ENCODE measurements at places on chromosomes 12 and 14.

- no peak for DNase-seq
Observed at GRCh38 chr12:109029411-109029810, 8.5 kb upstream of the SVOP start.

DNA sequence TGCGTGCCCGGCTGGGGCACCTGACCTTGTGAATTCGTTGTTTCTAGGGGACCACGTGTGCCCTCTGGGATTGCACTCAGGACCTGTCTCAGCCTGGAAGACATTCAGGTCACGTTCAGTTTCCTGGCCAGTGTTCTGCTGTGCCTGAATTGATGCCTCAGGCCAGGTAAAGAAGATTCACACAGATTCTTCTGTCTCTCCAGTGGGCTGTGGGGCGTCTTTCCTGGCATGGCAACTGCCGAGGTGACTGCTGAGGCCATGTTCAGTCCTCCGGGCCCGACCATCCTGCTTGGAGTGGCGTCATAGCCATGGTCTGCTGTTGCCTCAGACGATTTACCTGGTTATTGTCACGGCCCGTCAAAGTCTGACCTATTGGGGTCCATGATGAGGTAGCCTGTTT is 13.5 kb downstream of the ZNF605 start:
- DNase-seq = no peak

GRCh38 chr14:70807898-70808415 is 1.4 kb downstream of the MAP3K9 start:
- peak; percentile 34 for DNase-seq

GRCh38 chr12:46825591-46826414 is at the start of gene SLC38A4:
Gene SLC38A4, minus strand, starts transcription at chr12:46825997. Its CDS starts 32,926 bp downstream, at chr12:46793071.
- no peak for DNase-seq

DNA sequence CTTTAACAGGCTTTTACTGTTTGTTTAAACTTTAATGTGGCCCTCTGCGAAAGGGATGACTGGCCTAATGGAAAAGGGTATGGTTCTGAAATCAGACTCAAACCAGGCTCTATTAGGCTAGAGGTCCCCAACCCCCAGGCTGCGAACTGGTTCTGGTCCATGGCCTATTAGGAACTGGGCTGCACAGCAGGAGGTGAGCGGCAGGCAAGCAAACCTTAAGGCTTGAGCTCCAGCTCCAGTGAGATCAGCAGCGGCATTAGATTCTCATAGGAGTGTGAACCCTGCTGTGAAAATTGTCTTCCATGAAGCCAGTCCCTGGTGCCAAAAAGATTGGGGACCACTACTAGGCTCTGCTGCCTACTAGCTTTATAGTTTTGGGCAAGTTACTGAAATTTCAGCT is 11.1 kb downstream of the GALNT4 start:
- no peak for DNase-seq

GRCh38 chr12:779745-780734 is 27.7 kb downstream of the WNK1 start:
- DNase-seq = no peak

DNA sequence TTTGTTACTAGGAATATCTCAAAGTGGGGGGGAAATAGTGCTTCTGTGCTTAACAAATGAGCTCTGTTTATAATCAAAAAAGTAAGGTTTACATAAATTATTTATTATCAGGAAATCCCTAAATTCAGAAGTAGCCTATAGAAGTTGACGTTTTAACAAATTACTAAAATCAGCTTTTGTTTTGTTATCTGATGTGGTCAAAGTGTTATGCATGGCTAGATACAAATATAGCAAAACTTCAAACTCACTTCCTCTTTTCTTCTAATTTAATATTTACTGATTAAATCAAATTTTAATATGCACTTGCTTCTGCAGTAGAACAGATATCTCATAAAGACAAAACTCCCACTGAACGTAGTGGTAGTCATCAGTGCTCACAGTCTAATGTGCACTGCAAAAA is 47.5 kb downstream of the GARIN6 start:
- DNase-seq = no peak

DNA sequence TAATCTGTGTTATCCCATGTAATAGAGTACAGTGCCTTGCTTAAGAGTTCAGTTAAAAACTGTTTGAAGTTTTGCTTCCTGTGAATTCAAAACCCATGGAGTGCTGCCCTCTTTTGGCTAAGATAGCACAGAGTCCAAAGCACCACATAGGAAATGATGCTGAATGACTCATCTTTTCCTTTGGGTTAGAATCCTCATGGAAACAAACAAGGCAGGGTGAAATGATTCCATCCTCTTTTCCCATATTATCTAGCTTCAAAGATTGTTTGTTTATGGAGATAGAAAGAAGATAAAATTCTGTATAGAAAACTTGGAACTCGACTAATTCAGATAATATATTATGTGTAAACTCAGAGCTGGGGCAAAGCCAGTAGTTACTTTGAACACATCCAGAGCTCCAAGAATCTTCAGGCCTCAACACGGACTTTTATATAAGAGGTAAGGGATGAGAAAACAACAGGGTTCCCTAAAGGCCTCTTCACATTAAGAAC is 87.4 kb downstream of the OTOGL start:
- peak; percentile 1 for DNase-seq

GRCh38 chr12:17588968-17589367 is 501.0 kb downstream of the RERGL start:
- no peak for DNase-seq

- no peak for DNase-seq
Observed at GRCh38 chr14:99058542-99058941, 213.5 kb downstream of the BCL11B start.

- DNase-seq = no peak
Observed at GRCh38 chr12:47818467-47819137, 1.1 kb downstream of the HDAC7 start.

DNA sequence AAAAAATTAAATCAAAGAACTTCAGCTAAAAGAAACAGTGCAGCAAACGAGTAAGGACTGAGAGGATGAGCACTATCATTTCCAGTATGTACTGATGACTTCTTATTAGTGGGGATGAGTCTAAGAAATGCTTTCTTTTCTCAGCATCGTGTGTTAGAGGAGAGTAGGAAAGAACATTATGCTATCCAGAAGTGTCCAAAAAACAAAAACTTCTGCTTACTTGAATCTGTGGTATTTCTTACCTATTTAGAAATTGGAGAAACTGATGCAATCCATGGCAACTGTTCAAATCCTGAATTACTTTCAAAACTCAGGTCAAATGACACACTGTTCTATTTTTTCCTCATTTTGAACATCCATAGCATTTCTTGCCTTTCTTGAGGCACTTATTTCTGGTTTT is 23.7 kb downstream of the ABCD2 start:
- DNase-seq = no peak

GRCh38 chr12:46383654-46384450 is 11.3 kb upstream of the SLC38A2 start:
- peak; percentile 68 for DNase-seq

GRCh38 chr12:54428050-54429013 is 9.3 kb upstream of the ITGA5 start:
- DNase-seq = no peak

- DNase-seq = no peak
Observed at GRCh38 chr12:113777751-113778150, 188.4 kb downstream of the RBM19 start.

DNA sequence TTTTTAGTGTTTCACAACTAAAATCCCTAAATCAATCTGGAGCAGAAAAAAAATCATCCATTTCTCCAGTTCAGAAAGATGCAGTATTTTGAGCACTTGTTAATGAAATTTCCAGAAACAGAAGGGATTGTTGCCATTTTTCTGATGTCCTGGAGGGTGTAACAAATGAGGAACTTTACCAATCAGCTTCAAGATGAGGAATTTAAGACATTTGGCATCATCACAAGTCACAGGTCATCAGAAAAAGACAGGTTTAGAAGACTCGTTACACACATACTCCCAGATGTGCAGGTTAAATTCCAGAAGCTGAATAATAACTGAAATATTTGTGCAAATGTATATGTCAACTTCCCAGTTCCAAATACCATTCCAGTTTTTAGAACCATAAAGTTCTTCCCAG is 482 bp upstream of the PSMC1 start:
- no peak for DNase-seq

- DNase-seq = no peak
Observed at GRCh38 chr12:88313554-88313953, 171.4 kb downstream of the TMTC3 start.

DNA sequence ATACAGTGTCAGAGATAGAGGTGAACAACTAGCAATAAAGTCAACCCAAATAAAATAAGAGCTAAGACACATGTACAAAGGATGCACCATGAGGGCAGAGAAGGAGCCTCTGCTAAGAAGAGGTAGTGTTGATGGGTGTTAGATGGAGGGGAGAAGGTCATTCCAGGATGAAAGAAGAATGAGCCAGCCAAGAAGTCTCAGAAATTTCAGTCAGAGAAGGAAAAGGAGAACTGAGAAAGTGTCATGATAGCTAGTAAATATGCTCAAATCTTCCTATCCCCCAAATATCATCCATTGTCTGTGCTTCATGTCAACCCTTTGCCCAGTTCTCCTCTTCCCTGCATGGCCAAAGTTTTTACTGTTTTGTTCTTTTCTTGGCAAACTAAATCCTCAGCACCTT is 225.2 kb upstream of the BTG1 start:
- no peak for DNase-seq

- no peak for DNase-seq
Observed at GRCh38 chr12:46818642-46819041, 7.2 kb downstream of the SLC38A4 start.

DNA sequence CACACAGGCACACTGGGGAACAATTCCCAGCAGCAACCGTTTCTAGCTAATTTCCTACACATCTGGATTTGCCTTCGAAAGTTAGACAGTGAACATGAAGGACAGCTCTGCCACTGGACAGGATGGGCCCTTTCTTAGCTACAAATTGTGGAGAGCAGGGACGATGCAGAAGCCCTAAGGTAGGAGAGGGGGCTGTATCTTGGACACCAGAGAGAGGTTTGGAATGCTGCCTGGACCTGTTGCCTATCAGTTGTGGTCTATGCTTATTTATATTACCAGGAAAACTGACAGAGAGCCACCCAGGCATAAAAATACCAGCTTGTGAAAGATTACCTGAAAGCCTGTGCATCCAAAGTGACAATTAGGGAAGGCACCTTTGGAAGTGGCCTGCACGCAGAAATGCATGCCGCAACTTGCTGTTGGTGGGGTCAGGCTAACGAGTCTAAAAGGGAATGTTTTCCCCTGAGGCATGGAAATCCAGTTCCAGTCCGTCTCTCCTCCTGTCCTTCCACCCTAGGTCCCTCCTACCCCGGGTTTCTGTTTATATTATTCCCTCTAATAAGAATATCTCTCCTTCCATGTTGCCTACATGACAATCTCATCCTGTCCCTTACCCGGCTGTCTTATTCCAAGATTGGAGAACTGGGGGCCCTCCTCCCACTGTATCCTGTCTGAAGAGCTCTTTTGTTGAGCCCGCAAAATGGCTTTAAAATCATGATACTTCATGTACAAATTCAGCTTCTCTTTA is 60.2 kb downstream of the MDM2 start:
- DNase-seq = no peak

DNA sequence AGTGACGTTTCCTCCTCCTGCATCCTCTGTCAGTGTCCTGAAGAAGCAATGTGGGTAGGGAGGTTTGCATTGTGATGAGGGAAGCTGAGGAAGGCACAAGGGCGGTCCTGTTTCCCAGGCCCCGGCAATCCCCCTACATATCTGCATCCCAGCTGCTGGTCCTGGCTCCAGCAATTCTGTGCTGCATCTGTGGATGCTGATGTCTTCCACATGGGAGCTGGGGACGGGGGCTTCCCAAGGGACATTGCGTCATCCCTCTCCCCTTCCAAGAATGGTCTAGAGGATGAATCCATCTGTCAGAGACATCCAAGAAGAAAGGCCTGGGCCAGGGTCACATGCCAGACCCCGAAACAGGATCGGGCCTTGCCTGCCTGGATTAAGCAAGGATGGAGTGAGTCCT is 52.1 kb downstream of the TSPAN11 start:
- DNase-seq = no peak
